Vagina (tissue), 2 donors: ENCODE measurements at places on chromosomes 6 and 20. TPM values are rescaled to one million over a fixed set of nuclear protein-coding genes. Genes with fewer than 3 reads are reported as not detected.

CEP250 gene
- total RNA-seq: 10.1 TPM

DNA sequence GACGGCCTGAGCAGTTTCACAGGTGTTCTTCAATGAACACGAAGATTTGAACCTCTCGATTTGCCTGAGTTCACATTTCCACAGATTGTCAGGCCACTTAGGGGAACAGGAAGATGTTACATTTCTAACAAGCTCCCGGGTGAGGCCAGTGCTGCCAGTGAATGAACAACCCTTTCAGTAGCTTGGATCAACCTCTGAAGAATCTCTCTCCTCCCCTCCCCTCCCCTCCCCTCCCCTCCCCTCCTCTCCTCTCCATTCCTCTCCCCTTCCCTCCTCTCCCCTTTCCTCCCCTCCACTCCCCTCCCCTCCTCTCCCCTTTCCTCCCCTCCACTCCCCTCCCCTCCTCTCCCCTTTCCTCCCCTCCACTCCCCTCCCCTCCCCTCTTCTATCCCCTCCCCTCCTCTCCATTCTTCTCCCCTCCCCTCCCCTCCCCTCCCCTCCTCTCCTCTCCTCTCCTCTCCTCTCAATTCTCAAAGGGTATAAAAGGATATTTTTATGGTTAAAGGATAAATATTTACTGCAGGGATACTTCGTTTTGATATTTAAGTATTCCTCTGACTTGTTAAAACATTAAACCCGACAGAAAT is 114.1 kb upstream of the INSM1 start:
- H3K27ac ChIP-seq: no peak overlapping the region
- H3K27me3 ChIP-seq: no peaks in the 10 kb centered on the region
- H3K4me1 ChIP-seq: no peaks in the 10 kb centered on the region
- DNase-seq: no peak
- H3K4me3 ChIP-seq: no peak overlapping the region
- no peaks in the 10 kb centered on the region for H3K36me3 ChIP-seq

DNA sequence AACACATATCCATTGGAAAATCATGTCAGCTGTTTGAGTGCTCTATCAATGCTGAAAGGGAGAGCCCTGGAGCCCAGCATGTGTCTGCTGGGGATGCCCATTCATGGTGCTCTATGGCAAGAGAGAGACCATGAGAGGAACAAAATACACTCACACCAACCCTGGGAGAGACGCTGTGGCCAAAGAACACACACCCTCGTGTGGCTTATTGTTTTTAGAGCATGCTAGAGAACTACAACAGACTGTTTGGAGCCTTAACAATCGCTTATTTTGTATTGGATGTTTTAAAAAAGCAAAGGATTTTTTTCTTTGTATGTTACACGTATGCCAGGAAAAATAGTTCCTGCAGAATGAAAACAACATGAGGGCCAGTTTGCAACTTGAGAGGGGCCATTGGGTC is 151.0 kb downstream of the SLC24A3 start:
- no peaks in the 10 kb centered on the region for H3K4me1 ChIP-seq
- DNase-seq: no peak
- no peaks in the 10 kb centered on the region for H3K36me3 ChIP-seq
- H3K4me3 ChIP-seq: no peak overlapping the region
- H3K27ac ChIP-seq: no peak overlapping the region

GRCh38 chr20:52172392-52173047 is 19.1 kb downstream of the ZFP64 start:
- H3K27me3 ChIP-seq: no peaks in the 10 kb centered on the region
- no peak overlapping the region for H3K27ac ChIP-seq
- no peak for DNase-seq
- no peak overlapping the region for H3K4me3 ChIP-seq

DNA sequence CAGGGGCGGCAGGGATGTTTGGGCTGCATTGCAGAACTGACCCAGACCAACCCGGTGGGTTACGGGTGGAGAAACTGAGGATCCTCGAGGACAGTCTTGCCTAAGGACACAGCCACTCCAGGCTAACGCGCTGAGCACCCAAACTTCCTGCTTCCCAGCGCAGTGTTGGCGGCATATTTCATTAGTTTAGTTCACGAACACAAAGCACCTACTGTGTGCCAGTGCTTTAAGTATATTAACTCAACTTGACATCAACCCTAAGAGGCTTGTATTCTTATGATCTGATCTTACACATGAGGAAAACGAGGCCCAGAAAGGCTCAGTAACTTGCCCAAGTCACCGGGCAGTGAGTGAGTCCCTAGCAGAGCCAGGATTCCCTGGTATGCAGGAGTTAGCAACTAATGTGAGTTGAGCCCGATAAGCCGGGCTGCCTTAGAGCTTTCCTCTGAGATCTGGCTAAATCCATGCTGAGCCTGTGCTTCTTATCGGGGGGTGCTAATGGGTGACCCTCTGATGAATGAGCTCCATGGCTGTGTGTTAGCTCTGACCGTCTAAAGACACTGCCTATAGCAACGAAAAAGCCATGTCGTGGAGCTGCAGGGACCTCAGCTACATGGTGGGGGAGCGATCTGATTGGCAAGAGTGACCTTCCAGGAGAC is 92.7 kb downstream of the CD40 start:
- no peaks in the 10 kb centered on the region for H3K36me3 ChIP-seq
- no peak for DNase-seq
- peaks cover 6% of the 10 kb centered on the region for H3K4me1 ChIP-seq
- no peaks in the 10 kb centered on the region for H3K27me3 ChIP-seq
